Foreskin keratinocyte (primary cell): ENCODE measurements at places on chromosomes 7 and 10.

DNA sequence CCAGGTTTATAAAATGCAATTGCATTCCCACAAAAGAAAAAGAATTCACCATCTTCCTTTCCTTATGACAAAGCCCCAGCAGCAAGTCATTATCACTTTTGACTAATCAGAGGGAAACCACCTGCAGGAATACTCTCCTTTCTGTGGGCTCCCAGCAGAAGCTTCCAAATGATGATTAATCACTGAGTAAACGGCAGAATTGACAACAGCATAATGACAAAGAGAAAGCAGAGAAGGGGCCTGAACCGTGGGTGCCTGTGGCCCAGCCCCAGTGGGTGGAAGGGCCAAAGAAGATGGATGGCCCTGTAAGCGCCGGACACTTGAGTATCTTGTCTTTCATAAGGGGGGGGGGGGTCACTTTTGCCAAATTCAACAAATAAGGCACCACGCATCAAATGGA is 152.4 kb upstream of the NRBF2 start:
- DNase-seq, result no peak

DNA sequence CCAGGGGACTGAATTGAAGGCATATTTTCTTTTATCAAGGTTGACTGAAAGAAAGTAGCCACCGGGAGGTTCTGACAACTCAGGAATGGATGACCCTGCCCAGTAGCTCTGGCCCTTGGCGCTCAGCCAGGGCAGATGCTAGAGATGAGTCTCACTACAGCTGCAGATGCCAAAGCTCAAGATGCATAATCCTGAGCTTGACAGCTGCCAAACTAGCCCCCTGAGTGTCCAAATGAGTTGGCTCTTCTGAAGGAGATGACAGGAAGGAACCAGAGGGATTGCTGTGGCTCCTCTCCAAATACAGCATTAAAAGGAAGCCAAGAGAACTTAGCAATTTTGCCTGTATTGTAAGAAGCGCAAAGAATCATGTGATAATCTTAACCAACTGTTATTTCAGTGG is 78.4 kb downstream of the NXPH1 start:
- no peak for DNase-seq

GRCh38 chr10:72727130-72727529 is 35.2 kb downstream of the MCU start:
- no peak for DNase-seq

- peak; percentile 2 for DNase-seq
These were observed 566.8 kb downstream of the CNTNAP2 start for GRCh38 chr7:146683439-146683838.

- DNase-seq, result no peak
These were observed 76.4 kb downstream of the RELN start for GRCh38 chr7:103912891-103913605.

DNA sequence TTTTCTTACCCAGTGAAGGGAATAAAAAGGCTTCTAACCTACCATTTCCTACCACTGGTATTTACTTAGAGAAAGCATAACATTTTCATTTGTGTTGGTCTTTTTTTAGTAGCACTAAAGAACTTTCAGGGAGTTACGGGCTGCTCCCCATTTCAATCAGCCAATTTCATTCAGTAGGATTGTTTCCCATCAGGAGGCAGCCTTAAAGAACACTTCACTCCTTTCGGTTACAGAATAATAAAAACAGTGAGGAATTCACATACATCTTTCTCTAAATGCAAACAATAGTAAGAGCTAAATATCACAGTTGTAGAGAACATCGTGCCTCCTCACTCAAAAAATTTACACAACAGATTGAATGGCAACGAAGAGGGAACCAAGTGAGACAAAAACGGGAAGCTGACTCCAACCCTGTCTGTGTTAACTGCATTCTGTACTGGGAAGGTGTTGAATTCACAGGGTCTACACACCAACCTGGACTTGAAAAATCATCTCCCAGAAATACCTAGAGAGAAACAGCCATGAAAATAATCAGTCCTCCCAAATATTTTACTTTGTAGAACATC is 55.5 kb upstream of the ABLIM1 start:
- DNase-seq, result no peak

- no peak for DNase-seq
These were observed 2.7 kb downstream of the EVX1 start for GRCh38 chr7:27245124-27245797.

DNA sequence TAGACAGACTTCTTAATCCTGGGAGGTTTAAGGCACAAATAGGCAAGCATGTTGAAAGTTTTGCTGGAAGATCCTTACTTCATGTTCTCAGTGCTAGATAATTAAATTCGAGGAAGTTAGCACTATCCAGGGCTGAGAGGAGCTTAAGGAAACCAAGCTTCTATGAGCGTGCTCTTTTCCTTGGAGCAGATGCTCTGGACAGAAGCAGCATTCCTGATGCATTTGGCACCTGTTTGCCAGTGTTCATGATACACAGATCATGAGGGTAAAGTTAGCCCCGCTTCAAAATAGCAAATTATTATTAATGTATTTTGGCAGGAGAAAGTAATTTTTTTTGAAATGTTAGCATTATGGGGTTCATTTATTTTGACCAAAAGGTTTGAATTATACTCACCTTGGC is 9.4 kb downstream of the HDAC9 start:
- DNase-seq, result no peak

DNA sequence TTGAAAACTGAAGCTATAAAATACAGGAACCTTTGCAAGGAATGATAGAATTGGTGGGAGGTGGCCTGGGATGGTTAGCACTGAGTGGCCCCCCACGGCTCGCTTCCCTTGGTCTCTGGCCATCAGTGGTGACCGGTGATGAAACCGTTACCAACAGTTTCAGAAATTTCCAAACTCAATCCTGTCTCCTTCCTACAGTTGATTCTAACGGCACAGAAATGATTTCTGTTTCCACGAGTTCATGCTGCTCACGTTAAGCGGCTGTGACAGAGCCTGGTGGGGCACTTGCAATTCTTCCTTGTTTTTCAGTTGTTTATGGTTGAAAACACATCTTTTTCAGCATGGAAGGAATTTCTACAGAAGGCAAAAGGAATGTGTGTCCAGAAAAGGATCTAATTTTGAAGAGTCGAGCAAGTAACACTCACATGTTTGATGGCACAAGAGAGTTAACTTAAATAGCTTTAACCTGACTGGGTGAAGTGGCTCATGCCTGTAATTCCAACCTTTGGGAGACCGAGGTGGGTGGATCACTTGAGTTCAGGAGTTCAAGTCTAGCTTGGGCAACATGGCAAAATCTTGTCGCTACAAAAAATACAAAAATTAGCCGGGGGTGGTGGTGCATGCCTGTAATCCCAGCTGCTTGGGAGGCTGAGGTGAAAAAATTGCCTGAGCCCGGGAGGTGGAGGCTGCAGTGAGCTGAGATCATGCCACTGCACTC is 100.1 kb downstream of the DNAJB6 start:
- no peak for DNase-seq

DNA sequence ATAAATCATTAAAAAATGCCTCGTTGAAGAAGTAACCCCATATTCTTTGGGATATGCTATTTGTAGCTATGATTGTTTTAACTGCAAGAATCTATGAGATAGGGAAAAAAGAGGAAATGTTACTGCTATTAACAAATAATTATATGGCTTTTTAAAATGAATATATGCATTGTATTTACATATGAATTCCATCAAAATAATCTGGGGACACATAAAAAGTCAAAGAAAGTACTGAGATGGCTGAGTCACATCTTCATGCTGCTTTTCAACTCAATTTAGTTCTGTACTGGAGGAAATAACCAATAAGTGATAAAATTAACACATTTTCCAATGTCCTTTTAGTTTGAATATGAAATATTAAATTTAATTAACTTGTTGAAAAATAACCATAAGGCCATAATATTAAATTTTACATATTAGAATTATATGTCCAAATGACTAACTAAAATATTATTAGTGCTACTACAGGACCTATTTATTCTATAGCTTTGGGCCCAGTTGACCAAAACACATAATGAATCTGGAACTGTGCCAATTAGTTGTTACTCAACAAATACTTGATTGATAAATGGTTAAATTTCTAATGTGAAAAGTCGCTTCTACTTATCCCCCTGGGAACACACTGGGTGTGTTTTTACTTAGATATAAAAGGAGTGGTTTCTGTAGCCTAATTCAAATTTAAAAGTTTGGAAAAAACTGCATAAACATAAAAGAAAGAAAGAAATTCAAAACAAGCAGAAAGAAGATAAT is 214.6 kb upstream of the PFKP start:
- DNase-seq, result no peak

GRCh38 chr7:274266-274665 is 15.7 kb upstream of the FOXL3 start:
- no peak for DNase-seq

- DNase-seq, result no peak
These were observed 76.1 kb downstream of the LRRC4 start for GRCh38 chr7:127955051-127955531.

DNA sequence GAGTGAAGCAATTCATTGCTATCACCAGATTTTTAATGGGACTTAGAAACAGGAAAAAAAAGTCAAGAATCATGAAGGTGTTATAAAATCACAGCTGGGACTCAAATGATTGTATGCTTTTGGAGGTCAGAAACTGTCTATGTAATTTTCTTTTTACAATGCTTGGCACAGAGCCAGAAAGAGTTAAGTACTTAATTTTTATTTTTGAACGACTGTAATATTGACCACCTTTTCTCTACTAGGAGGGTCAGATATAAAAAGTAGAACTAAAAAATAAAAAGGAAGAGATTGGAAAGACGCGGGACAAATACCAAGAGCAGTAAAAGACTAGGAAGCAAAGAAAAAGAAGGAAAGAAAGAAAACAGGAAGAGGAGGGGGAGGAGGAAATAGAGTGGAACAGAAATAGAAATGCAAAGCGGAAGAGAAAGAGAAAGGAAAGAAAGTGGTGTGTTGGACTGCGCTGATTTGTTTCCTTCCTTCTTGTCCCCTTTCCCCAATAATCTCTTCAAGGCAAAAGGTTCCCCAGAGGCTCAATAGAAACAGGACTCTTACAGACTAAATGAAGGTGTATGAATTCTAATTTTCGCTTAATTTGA is 23.2 kb upstream of the C1GALT1 start:
- DNase-seq, result no peak

DNA sequence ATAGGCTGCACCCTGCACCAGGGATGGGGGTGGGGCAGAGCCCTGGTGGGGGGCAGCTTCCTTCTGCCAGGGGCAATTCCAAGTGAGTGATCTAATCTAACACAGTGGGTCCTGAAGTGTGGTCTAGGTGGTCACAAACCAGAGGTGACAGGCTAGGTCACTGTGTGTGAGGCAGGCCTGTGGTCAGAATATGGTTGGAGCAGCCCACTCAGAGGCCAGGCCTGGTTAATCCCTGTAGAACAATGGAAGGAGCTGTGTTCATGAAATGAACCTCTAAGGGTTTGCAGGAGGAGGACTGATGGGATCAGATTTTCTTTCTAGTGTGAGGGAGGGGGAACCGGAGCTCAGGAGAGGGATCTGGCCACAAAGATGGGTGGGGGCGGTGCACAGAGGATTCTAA is 10.0 kb upstream of the TSPAN14 start:
- no peak for DNase-seq

- DNase-seq, result no peak
These were observed 31.5 kb upstream of the PRPS1L1 start for GRCh38 chr7:18059171-18059570.

GRCh38 chr10:99233689-99234037 is 2.0 kb downstream of the HPSE2 start:
- no peak for DNase-seq

GRCh38 chr7:408751-409311 is 110.8 kb downstream of the PDGFA start:
- DNase-seq, result no peak

DNA sequence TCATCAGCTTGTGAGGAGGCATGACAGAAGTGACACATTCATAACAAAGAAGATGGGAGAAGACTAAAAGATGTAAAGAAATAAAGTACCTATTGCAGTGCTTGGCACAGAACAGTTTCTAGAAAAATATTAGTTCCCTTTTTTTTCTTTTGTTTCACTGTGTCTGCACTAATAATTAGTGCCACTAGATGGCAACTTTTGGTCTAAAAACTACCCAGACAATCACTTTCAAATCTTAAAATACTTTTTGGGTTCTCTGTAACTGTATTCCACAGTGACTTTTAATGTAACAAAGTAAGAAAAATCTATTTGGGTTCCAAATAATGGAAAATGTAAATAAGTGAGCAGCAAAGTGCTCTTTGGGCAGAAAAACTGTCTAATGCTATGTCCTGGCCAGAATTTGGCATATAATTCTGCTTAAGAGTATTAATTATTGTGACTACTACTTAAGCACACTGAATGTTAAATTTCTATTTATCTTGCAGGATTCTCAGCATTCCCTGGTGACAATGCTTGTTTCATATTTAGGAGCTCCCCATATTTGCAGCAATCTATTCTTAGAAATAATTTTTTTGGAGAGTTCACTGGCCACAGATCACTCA is 134.8 kb upstream of the KIF5B start:
- peak; percentile 18 for DNase-seq

DNA sequence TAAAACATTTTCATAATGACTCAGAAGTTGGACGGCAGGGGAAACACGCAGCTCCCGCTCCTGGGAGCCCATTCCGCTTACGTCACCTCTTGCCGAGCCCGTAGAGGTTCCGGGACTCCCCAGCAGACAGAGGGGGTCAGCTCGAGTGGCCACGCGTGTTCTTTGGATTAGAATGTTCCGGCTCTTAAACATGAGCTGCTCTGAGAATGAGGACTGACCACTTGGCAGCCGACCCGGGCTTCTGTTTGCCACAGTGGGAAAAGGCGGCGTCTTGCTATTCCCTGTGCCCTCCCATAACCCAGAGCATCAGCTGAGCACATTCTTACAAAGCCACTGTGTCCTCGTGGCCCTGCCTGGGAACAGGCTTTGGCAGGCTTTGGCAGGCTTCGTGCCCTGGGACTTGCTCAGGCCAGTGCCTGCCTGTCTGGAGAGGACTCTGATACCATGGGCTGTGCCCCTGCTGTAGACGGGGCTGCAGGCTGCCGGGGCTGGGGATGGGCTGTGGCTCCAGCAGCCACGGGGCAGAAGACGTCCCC is 40.1 kb downstream of the PFKP start:
- peak; percentile 96 for DNase-seq

DNA sequence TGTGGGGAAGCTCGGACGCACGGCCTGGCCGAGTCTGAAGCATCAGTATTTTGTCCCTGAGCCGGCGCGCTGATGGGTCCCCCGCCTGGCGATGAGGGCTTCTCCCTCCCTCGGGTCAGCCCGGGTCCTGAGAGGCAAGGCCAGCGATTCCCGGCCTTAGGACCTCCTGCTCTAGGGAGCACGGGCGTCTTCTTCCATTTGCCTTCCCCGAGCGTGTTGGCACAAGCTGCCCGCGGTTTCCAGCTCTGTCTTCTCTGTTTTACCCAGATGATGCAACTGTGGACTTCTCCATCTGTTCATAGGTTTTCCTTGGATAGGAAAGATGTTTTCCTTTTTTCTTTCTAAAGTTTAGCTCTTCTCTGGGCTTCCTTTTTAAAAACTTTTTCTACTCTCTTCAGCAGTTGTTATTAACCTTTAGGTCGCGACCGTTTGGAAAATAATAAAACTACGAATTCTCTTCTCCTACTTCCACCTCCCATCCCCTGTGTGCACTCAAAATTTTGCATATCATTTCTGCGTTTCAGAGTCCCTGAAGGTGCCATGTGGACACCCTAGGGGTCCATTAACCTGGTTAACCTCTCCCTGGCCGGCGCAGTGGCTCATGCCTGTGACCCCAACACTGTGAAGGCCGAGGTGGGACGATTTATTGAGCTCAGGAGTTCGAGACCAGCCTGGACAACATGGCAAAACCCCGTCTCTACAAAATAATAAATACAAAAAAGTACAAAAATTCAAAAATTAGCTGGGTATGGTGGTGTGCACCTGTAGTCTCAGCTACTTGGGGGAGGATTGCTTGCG is 1.4 kb upstream of the SLC25A28 start:
- DNase-seq, result peak; percentile 94
